HT1080 (cell line): ENCODE measurements at places on chromosomes 4 and X. TPM values are rescaled to one million over a fixed set of nuclear protein-coding genes. Genes with fewer than 3 reads are reported as not detected.

DNA sequence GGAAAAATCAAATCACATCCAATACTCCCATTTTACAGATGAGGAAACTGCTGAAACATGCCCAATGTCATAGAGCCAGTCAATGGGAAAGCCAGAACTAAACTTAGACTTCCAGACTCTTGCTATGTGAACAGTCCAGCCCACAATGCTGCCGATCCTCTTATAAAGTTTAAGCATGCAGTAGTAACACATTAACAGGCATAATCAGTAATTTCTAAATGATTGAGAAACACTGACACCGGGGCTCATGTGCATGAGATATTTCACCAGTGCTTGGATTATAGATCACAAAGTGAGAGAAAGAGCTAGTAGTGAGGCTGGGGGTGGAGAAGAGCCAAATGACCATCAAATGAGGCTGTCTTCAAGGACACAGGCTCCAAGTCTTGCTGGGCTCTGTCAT lies 2.5 kb downstream of the BDH2 start:
- no peak for DNase-seq

DNA sequence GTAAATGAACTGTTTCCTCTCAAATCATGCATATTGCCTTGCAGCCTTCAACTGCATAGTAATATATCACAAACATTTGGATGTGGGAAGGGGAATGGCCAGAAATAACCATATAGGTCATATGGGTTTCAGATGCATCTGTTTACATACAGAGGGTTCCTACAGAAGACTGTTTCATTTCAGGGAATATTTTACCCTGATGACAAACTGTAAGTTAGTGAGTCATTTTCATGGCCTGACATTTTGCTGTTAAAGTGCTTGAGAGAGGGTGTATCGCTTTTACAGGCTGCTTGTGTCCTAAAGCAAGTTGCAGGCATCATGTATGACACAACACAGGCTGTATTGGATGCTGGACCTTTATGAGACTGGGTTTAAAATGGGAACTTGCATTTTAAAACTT lies 25.5 kb upstream of the AMOT start:
- DNase-seq = peak; percentile 32

GRCh38 chrX:27598312-27598711 lies 8.2 kb downstream of the DCAF8L2 start:
- DNase-seq = no peak

DNA sequence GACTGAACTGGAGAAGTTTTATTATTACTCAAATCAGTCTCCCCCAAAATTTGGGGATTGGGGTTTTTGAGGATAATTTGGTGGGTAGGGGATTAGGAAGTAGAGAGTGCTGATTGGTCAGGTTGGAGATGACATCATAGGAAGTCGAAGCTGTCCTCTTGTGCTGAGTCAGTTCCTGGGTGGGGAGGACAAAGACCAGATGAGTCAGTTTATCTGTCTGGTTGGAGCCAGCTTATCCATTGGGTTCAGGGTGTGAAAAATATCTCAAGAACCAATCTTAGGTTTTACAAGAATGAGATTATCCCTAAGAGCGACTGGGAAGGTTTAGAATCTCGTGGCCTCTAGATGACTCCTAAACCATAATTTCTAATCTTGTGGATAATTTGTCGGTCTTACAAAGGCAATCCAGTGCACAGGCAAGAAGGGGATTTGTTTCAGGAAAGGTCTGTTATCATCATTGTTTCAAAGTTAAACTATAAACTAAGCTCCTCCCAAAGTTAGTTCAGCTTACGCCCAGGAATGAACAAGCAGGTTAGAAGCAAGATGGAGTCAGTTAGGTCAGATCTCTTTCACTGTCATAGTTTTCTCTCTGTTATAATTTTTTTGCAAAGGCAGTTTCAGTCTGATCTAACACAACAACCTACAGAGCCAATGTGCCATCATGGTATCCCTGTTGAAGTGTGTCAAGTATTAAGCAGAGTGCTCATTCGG lies 274.5 kb downstream of the SLC7A11 start:
- peak; percentile 71 for DNase-seq

DNA sequence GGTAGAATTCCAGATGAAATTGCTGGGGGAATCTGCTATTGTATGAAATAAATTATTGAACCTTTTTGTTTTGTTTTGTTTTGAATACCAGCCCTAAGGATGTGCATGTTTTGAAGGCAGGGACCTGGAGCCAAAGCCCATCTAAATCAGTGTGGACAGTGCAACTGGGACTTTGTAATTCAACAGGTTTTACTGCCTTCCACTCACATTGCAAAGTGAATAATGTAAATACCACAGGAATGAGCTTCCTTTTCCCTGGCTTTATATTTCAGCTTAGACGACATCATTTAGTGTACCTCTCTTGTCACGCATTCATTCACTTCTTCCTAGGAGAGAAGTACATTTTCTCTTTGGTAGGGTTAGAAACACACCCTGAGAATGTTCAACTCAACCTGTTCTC lies 795.0 kb downstream of the CENPC start:
- peak; percentile 7 for DNase-seq

- no peak for DNase-seq
Measured at GRCh38 chr4:102754044-102754443, 6.7 kb downstream of the MANBA start.

- DNase-seq = no peak
Measured at GRCh38 chrX:1661048-1661921, 46.4 kb downstream of the ASMT start.

DNA sequence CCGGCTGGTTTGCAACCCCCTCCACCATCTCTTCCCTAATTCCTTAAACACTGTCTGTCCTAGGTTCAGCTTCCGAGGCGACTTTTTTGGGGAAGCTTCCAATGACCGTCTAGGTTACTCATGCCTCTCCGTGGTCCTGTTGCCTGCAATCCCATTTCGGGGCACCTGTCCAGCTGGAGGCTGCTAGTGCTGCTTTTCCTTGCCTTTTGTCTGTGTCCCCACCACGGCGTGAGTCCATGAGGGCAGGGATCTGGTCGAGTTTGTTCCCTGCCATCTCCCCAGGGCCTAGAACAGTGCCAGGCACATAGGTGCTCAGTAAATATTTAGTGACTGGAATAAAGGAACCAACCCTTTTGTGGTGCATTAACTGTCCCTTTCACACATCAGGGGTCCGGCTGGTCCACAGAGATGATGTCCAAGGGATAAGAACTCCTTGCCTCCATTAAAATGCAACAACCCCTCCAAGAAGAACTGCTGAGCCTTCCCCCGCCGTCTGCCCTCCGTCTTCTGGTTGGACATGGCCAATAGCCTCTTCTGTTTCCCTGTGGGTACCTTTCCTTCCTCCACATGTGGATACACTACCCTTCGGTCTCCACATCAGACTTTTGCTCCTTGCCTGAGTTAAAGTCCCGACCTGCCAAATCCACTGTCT lies 5.7 kb upstream of the SORCS2 start:
- DNase-seq = no peak

GRCh38 chr4:14100349-14100748 lies 472.8 kb upstream of the BOD1L1 start:
- DNase-seq = no peak

DNA sequence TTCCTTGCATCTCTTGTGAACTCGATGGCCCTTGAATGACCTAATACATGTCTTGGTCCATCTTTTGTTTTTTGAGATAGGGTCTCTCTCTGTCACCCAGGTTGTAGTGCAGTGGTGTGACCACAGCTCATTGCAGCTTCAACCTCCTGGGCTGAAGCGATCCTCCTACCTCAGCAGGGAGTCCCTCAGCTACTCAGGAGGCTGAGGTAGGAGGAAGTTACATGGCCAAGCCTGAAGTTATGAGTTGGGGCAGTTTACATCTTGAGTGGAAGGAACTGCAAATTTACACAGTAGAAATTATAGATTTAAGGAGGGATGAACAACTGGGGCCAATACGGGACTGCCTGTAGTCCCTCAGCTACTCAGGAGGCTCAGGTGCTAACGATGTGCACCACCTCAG lies 97.2 kb upstream of the METTL14 start:
- no peak for DNase-seq

DNA sequence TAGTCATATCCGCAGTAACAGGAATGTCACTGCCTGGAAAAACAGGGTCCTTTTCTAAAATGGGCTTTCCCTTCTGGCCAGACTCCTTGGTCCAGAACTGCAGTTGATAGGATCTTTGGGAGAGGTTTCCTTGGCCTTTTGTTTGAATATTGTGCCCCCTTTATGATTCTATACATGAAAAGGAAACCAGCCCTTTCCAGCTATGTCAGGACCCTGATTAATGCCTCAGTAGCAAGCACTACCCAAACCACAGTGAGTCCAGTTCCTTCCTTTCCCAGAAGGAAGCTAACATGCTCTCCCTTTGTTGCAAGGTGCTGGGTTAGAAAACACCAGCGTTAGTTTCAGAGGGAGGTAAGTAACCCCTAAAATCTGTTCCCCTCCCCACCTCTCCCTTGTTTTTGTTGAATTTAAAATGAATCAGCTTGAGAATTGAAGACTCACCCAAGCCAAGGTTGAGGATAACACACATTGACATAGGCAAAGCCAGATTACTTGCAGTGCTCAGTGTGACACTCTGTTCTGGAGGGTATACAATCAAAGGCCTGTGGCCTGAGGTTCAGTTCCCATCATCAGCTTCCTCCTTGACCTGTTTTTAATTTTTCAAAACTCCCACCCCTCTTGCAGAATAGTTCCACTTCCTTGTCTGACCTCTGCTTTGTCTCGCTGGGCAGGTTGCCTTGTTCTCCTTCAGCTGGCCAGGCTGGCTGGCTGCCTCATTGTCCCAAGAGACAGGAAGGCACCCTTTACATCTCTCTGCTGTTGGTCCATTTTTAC lies 87.6 kb upstream of the PLAC1 start:
- DNase-seq = no peak

DNA sequence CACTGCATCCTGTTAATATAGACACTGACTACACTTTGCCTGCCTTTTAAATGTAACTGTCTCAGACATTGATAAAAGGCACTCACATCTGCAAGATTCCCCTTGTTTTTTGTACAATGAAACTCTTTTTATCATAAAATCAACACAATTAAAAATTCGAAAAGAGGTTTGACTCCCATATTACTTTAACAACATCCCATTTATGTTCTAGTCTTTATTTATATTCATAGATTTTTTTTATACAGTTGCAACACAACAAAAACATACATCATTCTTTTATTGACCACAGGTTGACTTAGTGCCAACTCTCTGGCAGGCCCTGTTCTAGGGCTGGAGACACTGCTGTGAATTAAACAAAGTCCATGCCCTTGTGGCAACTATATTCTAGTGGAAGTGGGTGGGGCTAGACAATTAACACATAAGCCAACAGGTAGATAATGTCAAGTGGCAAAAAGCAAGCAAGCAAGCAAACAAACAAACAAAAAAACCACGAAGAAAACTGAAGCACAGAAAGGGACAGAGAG lies 36.8 kb downstream of the ANK2 start:
- no peak for DNase-seq

GRCh38 chr4:79874197-79874596 lies 198.8 kb downstream of the ANTXR2 start:
- no peak for DNase-seq

DNA sequence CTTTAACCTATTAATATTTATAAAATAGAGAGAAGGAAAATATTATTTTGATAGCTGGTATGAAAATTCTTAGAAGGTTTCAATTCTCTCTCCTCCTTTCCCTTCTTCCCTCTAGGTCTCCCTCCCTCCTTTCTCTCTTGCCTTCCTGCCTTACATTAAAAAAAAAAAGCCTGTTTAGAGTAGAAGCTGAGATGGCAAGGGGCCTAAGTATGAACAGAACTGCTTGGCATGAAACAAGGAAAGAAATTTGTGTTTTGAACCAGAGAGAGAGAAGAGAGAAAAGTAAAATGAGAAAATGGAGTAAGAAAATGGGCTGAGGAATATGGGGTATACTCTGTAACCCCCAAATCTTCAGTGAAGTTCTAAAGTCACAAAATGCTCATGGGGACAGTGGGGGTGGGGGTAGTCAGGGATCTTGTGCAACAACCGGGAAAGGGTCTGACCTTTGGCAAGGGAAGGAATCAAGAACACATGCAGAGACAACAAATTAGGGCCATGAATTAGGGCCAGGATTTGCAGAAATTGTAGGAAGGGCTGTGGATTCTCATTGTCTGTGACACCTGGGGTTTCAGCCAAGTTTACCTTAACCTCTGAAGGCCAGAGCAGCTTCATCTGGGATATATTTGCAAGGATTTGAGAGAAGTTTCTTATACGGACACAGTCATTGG lies 30.6 kb downstream of the SUPT20HL2 start:
- DNase-seq = no peak

GRCh38 chrX:1598876-1599790 lies 7.7 kb downstream of the AKAP17A start:
- DNase-seq = no peak

- no peak for DNase-seq
Measured at GRCh38 chr4:89336818-89337420, 29.3 kb upstream of the GPRIN3 start.

MAGEC2 gene
- 1.4 and 1.5 TPM in 2 replicates for total RNA-seq

HTN3 gene
- total RNA-seq = 0.80 and 1.1 TPM in 2 replicates

CSAG3 gene
- total RNA-seq = 2.3 and 2.6 TPM in 2 replicates

TMEM47 gene
- total RNA-seq = 1.3 and 2.3 TPM in 2 replicates

ARX gene
- total RNA-seq = 0.03 and 0.27 TPM in 2 replicates

FAM241A gene
- 3.6 and 4.8 TPM in 2 replicates for total RNA-seq

METTL14 gene
- total RNA-seq = 21.1 and 22.9 TPM in 2 replicates

PDHA2 gene
- total RNA-seq = not detected in 2 replicates

SPATA18 gene
- 2.2 and 3.3 TPM in 2 replicates for total RNA-seq

TEX13C gene
- total RNA-seq = 0.14 TPM in 1 of 2 replicates, not detected in the other

TLR10 gene
- total RNA-seq = 0.03 TPM in 1 of 2 replicates, not detected in the other

GC gene
- not detected in 2 replicates for total RNA-seq

TMPRSS11F gene
- total RNA-seq = not detected in 2 replicates

SCD5 gene
- total RNA-seq = 31.2 and 33.2 TPM in 2 replicates

CBR4 gene
- total RNA-seq = 14.6 and 16.3 TPM in 2 replicates

SSX4B gene
- total RNA-seq = 0.27 TPM in 1 of 2 replicates, not detected in the other

GCNA gene
- total RNA-seq = 0.87 and 1.4 TPM in 2 replicates
